Suppressor macrophage treated with lipopolysaccharide for 4 hours (primary cell): ENCODE measurements at places on chromosomes 2 and 18.

DNA sequence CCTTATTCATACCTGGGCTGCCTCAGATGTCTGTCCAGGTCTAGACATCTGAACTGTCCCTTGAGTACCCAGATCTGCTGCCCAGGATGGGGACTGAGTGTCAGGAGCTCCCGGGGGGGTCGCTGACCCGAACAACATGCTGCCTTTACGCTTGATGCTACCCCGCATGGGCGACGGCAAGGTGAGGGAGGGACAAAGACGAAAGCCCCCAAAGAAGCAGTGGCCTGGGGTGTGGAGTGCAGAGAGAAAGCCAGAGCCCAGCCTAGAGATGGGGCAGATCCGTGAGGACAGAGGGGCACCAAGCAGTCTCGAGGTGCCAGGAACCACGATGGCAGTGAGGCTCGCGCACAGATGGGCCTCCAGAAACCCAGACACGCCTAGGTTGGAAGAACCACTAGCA is 234.7 kb downstream of the ATAD2B start:
- no peak for DNase-seq

DNA sequence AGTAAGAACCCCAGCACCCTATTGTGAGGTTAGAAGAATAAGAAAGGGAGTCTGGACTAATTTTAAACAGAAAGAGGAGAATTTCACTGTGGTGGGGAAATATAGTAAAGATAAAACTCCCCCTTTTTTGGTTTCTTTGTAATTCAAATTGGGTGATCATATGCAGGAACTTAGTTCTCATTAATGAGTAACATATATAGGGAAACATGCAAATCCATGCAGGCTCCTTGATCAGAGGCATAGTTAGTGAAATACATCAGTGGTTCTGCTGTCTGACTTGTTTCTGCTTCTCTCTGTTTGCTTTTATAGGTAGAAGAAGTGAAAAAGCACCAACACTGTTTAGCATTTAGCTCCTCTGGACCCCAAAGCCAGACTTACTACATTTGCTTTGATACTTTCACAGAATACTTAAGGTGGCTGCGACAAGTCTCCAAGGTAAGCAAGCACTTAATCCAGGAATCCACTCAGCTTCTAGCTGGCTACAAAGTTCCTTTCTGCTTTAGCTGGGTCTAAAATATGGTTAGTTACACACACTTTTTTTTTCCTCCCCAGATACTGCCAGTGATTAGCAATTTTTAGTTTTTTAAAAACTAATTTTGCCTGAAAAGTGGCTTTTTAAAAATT is 123.2 kb downstream of the PHLPP1 start:
- DNase-seq = no peak

DNA sequence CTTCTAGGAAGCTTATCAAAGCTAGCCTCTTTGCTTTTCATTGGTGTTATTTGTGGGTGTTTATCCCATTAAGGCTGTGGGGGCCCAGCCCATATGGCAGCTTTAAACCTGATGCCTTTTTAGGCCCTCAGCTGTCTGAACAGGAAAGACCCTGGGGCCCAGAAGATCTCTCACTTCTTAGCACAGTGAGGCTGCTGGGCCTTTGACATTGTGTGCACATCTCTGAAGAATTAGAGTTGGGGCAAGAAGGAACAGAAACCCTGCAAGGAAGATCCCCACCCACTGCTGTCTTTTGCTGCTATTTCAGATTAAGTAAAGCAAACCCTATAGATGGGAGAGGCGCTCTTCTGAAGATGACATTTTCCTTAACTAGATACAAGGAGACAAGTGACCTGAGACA is 250.0 kb downstream of the SMAD2 start:
- peak; percentile 1 for DNase-seq

GRCh38 chr18:12531749-12532148 is 124.0 kb downstream of the PRELID3A start:
- DNase-seq = no peak

DNA sequence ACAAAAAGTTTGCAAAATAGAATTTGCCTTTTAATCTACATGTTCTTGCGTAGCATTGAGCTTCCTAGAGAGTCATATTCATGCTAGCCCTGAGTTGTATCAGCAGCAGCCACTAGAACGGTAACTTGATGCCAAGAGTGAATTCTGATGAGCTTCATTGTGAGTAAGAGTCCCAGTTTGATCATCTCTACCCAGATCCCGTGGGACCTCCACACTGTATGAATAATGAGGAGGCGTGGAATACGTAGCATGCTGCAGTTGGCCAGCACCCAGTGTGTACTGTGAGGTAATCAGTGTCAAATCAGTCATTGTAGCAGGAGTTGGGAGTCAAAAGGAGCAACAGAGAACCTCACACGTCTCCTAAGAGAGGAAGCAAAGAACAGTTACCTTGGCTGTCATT is 197.9 kb downstream of the NEDD4L start:
- no peak for DNase-seq

DNA sequence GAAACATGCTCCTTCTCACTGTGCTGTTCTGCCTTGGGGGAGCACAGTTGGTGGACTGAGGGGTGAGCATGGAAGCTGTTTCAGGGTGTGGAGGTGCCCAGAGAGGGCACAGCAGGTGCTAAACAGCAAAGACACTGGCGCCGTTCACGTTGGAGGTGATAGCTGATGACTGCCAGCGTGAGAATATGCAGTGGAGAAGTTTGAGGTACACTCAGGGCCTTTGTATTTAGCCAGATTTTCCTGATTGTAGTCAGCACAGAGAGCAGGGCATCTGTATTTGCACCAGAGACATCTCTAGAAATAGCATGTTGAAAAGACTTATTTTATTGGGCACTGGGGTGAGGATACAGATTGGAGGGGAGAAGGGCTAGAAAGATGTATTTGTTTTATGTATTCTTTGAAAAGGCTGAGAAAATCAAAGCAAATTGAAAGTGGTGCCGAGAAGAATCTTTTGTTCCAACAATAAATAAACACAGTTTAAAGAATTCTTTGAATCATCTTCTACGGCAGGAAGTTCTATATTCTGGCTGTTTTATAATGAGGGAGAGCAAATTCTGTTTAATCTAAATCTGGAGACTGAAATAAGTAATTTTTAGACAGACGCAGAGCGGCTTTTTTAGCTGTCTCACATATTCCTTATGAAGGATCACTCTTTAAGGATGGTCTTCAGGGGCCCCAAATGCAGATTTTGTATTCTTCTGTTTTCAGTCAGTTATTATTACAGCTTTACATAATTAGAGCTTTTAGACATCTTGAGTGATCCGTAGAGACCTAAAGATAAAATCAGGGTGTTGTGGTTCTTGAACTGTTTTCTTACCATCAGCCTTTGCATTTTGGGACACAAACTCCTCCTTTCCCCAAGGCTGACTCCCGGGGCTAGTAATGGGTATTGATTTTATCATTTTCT is 7.1 kb downstream of the ZNF532 start:
- no peak for DNase-seq

- DNase-seq = no peak
These were observed 169.0 kb upstream of the HAAO start for GRCh38 chr2:42961385-42961811.

- DNase-seq = no peak
These were observed 408.5 kb downstream of the ZEB2 start for GRCh38 chr2:144111437-144111836.

DNA sequence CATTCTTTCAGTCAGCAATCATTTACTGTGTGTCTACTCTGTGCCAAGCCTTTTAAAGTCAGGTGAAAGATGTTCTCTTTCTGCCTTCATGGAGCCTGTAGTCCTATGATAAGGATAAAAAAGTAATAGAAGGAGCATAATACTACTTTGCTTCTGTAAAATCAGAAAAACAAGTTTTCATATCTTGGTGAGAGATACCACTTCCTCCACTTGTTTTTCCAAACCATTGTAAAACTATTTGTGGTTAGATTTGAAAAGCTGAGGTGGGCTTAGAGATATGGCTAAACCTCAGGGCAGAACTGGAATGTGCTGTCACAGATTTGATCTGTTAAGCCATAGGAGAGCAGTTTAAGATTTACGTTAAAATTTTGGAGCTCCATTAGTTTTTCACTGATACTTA is 104.7 kb upstream of the FAM117B start:
- DNase-seq = no peak

DNA sequence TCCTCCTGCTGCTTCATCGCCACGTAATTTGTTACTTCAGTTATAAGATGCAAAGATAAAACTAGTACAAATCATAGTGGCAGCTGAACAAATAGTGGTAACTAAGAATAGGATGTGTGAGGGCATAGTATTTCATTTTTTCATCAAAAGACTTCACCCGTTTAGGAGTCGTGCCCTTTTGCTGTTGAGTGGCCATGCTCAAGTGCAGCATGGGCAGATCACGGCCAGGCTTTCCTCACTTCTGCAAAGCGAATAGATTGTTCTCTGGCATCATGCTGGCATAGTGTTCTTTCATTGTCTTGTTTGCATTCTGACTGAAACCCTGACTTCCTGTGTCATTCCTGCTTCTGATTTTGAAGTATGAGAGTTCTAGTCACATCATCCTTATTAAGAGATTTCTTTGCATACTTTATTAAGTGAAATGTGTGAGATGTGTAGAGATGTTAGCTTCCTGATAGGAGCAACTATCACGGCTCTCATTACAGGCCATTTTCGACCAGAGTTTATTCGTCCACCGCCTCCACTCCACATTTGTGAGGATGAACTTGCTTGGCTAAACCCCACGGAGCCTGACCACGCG is 11.8 kb downstream of the CNOT11 start:
- no peak for DNase-seq
